ENCODE measurements at places on chromosomes 5 and 9. TPM values are rescaled to one million over a fixed set of nuclear protein-coding genes. Genes with fewer than 3 reads are reported as not detected.

DNA sequence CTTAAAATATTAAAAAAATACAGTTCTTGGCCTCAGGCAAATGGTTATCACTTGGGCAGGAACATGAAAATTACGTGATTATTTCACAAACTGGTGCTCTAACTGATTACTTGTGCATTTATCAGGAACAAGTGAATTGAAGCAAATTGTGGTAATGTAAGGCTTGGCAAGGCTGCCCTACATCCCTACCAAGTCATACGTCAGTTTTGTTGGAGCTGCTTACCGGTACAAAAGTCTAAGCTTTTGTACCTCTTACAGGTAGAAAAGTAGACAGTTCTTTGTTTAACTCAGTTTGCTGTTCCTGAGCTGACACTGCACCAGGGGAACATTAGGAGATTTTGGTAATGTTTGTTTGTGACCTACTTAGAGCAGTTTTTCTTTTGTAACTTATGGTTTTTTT, 2.2 kb downstream of the G3BP1 start:
- DNase-seq, result no peak

GRCh38 chr5:56595566-56595965, 219.8 kb upstream of the MAP3K1 start:
- no peak for DNase-seq

The PURA gene
- total RNA-seq, result 12.7 TPM

The KCNN2 gene
- total RNA-seq, result 16.2 TPM
